Memory B cell (primary cell): ENCODE measurements at places on chromosomes 1 and 21.

DNA sequence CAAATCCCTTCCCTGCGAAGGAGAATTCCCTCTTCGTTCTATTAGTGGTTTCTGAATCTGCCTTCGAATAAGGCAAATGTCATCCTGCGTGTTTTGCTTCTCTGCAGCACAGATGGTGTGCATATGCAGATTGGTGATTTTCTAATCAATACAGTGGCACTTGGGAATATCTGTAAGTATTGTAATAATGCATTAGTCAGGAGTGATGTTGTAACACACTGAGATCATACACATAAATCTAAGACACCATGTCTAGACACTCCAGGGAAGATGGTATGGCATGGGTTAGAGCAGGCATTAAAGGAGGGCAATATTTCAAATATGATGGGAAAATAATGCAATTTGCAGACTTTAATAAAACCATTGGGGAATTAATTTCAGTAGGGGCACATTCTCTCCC is 513.2 kb upstream of the PTBP2 start:
- H3K27me3 ChIP-seq: no peaks in the 10 kb centered on the region
- no peak overlapping the region for H3K4me3 ChIP-seq
- H3K27ac ChIP-seq: no peak overlapping the region
- DNase-seq: no peak
- H3K4me1 ChIP-seq: no peaks in the 10 kb centered on the region

DNA sequence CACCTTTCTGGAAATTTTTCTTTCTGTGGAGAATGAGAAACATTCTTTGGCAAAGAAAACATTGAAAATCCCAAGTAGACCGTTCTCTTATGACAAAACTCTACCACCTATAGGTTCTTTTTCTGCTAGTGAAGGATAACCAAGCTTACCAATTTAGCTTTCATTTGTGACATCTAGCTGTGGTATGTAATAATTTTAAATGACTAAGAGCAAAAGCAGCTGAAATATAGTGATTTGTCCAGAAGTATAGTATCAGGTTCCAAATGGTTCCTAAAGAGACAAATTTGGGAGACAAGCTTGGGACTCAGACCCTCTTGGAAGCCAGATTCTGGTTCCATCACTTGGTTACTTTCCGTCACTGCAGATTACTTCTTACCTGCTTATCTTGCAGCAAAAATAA is 24.4 kb downstream of the FUBP1 start:
- no peak overlapping the region for H3K4me3 ChIP-seq
- no peak overlapping the region for H3K27ac ChIP-seq
- DNase-seq: no peak
- no peaks in the 10 kb centered on the region for H3K27me3 ChIP-seq
- peaks cover 25% of the 10 kb centered on the region for H3K36me3 ChIP-seq

DNA sequence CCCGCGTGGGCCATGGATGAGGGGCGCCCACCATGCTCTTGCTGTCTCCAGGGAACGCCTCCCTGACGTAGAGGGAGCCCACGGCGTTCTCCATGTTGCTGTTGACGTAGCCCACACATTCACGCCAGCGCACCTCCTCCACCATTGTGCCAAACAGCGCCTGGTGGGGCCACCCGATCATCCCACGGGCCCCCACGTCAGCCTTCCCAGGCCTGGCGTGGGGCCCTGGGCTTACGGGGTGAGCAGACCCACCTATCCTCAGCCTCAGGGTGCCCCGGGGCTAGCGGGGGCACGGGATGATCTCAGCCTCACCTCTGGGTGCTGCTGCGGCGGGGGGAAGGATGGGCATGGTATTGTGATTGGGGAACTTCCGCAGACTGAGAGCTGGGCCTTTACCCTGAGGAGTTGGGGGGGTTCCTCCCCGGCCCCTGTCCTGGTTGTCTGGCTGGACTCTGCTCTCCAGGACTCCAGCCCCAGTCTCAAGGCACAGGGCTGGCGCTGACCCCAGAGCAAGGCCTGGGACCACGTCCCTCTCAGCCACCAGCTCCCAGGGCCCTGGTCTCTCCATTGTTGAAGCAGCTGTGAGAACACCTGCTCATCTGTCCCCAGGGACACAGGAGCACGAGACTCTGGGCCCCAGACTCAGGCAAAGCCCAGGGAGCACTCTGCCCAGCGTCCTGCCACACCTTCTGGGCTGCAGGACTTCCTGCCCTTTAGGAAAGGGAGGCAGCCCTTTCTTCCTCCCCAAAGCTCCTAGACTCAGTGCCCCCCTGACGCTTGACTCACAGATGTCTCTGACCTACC is 10.2 kb downstream of the PRXL2B start:
- H3K36me3 ChIP-seq: peaks cover 3% of the 10 kb centered on the region
- no peak for DNase-seq
- no peak overlapping the region for H3K27ac ChIP-seq

- H3K27ac ChIP-seq: no peak overlapping the region
- no peaks in the 10 kb centered on the region for H3K36me3 ChIP-seq
- no peak overlapping the region for H3K4me3 ChIP-seq
- no peaks in the 10 kb centered on the region for H3K27me3 ChIP-seq
- peaks cover 6% of the 10 kb centered on the region for H3K4me1 ChIP-seq
Measured at GRCh38 chr1:21534674-21535378, 25.6 kb downstream of the ALPL start.
